ENCODE measurements at places on chromosomes 2 and 18.

DNA sequence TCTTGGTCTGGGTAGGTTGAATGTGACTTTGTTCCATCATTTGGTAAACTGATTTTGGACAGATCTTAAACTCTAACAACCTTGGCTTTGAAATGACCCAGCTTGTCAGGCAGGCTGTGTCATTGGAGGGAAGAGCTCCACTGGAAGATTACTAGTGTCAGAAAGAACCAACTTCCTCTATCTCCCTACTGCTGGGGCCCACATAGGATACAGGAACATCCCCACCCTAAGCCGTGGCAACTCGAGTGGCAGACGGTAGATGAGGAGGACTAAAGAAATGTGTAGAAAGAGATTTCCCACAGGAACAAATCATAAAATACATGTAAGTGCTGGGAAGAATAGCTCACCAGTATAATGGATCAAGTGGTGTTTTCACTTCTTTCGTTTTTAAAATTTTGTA is 4.3 kb upstream of the G6PC2 start:
- DNase-seq = no peak

- DNase-seq = no peak
These were observed 207.5 kb downstream of the SEPTIN10 start for GRCh38 chr2:109406301-109406700.

GRCh38 chr18:25282282-25282681 is 69.7 kb downstream of the ZNF521 start:
- no peak for DNase-seq

DNA sequence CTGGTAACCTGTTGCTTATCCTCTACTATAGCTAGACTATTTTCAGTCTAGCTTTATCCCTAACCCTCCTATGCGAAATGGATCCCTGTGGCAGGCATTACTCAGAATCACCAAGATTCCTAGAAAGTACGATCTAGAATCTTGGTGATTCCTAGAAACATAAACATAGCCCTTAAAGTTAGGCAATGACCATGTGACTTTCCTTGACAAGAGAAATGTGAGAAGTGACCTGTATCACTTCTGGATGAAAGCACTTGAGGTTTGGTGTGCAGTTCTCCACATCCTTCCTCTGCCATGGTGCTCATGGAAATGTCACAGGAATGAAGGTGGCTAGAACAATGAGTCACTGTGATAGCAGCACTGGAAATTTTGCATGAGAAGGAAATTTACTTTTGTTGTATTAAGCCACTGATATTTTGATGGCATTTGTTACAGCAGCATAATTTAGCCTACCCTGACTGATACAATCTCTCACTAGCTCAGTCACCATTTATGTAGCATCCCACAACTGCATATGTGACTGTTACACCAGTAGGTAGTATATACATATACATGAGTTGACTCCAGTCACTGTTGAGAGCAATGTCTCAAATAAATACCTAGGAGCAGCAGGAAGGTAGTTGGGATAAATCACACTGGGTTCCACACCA is 68.3 kb upstream of the MAPRE2 start:
- DNase-seq = no peak

- DNase-seq = no peak
These were observed 45.0 kb downstream of the SRD5A2 start for GRCh38 chr2:31535768-31536167.

DNA sequence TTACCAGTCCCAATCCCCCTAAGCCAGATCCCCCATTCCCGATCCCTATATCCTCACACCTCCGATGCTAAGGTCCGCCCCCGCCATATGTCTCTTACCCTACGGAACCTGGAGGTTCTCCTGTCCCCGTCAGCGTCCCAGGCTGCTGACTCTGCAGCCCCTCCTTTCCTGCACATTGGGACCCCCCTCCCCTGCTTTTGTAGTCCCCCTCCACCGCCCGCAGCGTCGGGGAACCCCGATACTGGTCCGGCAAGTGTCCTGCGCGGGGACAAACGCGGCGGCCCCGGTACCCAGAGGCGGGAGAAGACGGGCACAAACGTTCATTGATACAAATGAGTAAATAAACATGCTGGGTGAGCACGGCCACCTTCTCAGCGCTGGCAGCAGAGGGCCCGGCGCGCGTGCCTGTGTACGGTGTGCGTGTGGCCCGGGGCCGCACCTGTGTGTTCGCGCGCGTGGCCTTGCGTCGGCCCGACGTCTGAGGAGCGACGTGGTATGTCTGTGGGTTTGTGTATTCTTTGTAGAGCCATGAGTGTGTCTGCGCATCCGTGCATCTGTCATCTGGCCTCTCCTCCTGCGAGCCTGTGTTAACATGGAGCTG is 2.0 kb upstream of the CYP26B1 start:
- DNase-seq = no peak

GRCh38 chr2:143909577-143910353 is 610.2 kb downstream of the ZEB2 start:
- DNase-seq = no peak

- no peak for DNase-seq
These were observed 46.0 kb downstream of the ACAA2 start for GRCh38 chr18:49767111-49768050.

DNA sequence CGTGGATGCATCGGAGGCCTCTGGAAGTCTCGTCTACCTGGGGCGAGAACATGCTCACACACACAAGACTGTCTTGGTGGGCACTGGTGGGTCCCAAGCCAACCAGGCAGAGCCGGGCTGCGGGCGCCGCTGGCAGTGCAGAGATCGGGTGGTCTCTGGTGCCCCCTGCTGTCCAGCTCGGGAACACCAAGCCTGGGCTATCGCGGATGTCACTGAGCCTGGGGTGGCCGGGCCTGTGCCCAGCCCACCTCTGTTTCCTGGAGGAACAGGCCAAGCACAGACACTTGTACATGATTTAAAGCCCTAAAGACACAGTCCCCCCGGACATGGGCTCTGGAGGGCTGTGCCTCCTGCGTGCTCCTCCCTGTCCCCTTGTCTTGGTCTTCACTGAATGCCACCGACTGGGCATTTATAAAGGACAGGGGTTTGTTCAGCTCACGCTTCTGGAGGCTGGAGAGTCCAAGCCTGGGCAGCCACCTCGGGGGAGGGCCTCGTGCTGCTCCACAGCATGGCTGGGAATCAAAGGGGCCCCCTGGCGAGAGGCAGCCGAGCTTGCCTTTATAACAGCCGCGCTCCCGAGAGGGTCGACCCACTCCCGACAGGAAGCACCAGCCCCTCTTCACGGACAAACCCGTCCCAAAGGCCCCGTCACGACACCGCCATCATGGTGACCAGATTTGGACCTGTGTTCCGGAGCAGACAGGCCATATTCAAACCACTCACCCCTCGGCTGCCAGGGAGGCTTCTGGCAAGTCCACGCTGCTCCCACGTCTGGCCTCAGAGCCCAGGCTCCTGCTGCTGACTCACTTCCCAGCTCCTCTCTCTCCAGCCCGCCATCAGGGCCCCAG is 3.6 kb upstream of the OTOS start:
- DNase-seq = peak; percentile 21

DNA sequence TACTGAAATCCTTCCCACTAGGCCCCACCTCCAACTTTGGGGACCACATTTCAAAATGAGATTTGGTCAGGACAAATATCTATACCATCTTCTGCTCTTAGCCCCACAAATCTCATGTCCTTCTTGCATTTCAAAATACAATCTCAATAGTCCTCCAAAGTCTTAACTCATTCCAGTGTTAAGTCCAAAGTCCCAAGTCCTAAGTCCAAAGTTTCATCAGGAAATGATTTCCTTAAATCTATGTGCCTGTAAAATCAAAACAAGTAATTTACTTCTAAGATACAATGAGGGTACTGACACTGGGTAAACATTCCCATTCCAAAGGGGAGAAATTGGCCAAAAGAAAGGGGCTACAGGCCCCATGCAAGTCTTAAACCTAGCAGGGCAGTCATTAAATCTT is 40.5 kb upstream of the TNP1 start:
- DNase-seq = no peak

- DNase-seq = no peak
These were observed 67.4 kb downstream of the IL1R2 start for GRCh38 chr2:102059151-102059550.

GRCh38 chr2:54149638-54150441 is 34.4 kb downstream of the ACYP2 start:
- no peak for DNase-seq

GRCh38 chr2:145975406-145975805 is 1455.5 kb upstream of the ZEB2 start:
- DNase-seq = no peak

DNA sequence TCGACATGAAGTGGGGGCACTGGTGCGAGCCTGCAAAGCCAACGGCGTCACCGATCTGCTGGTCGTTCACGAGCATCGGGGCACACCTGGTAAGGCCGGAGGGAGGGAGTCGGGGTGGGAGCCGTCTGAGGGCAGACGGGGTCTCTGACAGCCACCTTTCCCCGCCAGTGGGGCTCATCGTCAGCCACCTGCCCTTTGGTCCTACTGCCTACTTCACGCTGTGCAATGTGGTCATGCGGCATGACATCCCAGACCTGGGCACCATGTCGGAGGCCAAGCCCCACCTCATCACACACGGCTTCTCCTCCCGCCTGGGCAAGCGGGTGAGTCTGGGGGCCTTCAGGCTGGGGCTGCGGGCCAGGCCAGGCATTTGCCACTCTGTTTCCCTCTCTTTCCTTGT is 2.9 kb downstream of the IMP4 start:
- DNase-seq = no peak

DNA sequence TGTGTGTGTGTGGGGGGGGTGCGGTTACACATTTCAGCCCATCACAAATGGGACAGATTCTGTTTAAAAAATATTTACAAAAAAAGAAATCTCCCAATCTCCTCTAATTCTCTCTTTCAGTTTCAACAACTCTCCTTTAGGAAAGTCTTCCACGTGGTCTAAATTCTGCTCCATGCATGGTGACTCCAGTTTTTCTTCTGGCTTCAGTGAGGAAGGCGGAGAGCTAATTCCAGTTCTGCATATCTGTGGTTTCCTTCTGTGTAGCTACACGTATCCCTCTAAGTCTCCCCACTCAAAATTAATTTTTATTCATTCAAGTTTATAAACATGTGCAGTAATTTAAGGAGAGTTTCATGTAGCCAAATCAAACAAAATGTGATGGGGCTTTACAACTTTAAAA is 111.6 kb downstream of the SLC4A3 start:
- no peak for DNase-seq

- DNase-seq = no peak
These were observed 68.5 kb upstream of the ITGA6 start for GRCh38 chr2:172358691-172359556.

GRCh38 chr18:25819746-25820363 is 270.6 kb downstream of the SS18 start:
- no peak for DNase-seq

- DNase-seq = no peak
These were observed 220.6 kb downstream of the SLC4A10 start for GRCh38 chr2:161844822-161845221.

- no peak for DNase-seq
These were observed 64.5 kb upstream of the CTLA4 start for GRCh38 chr2:203803053-203803429.

DNA sequence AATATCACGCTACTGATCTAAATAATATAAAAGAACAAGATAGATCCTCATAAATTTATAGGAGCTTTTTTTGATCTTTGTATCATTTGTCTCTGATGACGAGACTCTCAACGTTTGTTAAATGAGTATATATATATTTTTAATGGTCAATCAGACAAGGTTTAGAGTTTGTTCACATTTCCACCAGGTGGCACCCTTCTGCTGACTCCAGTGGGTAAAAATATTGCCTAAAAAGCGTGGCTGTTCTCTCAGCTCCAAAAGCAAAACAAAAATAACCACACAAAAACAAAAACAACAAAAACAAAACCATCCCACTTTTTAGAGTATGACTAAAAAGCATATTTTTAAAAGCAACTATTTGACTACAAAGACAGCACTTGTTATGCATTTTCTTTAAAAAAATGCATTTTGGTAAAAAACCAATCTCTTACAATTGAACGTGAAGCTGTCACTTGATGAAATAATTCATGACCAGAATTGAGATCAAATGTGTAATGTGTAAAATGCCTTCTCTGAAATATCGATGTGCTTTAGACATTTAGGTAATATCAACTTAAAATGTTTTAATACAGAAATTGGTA is 723.2 kb downstream of the DPP10 start:
- no peak for DNase-seq

GRCh38 chr18:44309185-44309584 is 371.5 kb upstream of the SETBP1 start:
- DNase-seq = peak; percentile 61

DNA sequence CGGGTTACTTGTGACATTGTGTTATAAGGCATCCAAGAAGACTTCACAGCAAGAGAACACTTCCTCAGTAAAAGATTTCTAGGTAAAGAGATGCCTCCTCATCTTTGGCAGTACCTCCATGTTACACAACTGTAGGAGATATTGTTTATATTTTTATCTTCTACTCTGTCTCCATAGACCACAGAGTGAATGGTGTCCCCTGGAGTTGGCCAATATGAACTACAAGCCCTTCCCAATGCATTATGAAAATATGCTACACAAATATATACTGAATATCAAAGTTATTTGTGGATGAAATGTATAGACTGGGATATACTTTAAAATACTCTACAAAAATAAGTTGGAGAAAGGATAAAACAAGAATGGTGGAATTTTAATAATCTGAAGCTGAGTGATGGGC is 46.7 kb downstream of the MBOAT2 start:
- no peak for DNase-seq

- DNase-seq = no peak
These were observed 73.1 kb upstream of the RMDN2 start for GRCh38 chr2:37851828-37852584.

- no peak for DNase-seq
These were observed 91.6 kb upstream of the SMAD2 start for GRCh38 chr18:48022021-48022420.

All from amniotic stem cell (primary cell).